ENCODE measurements at places on chromosomes 5 and 9.

DNA sequence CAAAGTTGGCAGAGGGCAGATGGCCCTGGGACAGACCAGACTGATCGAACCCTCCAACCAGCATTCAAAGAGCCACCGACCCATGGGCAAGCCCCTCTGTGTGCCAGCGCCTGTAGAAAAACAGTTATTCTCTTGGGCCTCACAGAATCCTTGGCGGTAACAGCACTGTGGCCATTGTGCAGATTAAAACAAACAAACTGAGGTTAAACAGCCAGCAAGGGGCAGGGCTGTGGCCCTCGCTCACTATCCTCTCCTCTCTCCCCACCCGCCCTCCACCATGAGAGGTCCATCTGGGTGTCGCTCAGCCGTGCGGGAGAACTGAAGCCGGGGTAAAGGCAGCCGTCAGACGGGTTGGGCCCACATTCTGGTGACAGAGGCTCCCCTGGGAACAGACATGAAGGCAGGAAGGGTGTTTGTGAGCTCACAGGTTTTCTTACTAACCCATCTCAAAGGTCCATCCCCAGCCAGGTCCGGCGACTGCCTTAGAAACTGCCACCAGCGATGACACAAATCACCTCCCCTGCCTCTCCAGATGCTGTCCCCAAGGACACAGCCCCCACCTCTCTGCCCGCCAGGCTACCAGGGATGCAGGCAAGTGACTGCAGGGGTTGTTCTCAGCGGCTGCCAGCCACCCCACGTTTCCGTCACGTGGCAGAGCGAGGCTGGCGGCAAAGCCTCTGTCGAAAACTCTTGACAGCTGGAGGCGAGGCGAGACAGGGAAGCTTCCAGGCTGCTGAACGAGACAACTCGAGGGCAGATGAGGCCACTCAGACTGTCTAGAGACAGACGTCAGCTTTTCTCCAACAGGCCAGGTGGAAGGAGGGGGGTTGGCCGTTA lies 75.8 kb upstream of the SARDH start:
- no peaks in the 10 kb centered on the region for H3K27me3 ChIP-seq
- no peak overlapping the region for H3K27ac ChIP-seq
- no peak overlapping the region for H3K4me3 ChIP-seq
- no peak for DNase-seq
- H3K4me1 ChIP-seq, result peaks cover 5% of the 10 kb centered on the region

GRCh38 chr5:28864006-28864405 lies 1825.6 kb upstream of the CDH9 start:
- no peak overlapping the region for H3K27ac ChIP-seq
- H3K4me1 ChIP-seq, result no peaks in the 10 kb centered on the region
- H3K4me3 ChIP-seq, result no peak overlapping the region
- no peaks in the 10 kb centered on the region for H3K36me3 ChIP-seq

GRCh38 chr5:107217721-107218130 lies 453.0 kb downstream of the EFNA5 start:
- no peak for DNase-seq
- no peak overlapping the region for H3K4me3 ChIP-seq
- no peaks in the 10 kb centered on the region for H3K4me1 ChIP-seq
- H3K27ac ChIP-seq, result no peak overlapping the region
- H3K36me3 ChIP-seq, result no peaks in the 10 kb centered on the region

- no peak overlapping the region for H3K27ac ChIP-seq
- no peaks in the 10 kb centered on the region for H3K27me3 ChIP-seq
- H3K4me1 ChIP-seq, result no peaks in the 10 kb centered on the region
- DNase-seq, result no peak
- H3K4me3 ChIP-seq, result no peak overlapping the region
- no peaks in the 10 kb centered on the region for H3K36me3 ChIP-seq
Measured at GRCh38 chr5:139856714-139857113, 61.1 kb downstream of the PSD2 start.

- H3K27ac ChIP-seq, result no peak overlapping the region
- no peaks in the 10 kb centered on the region for H3K27me3 ChIP-seq
- no peak for DNase-seq
- H3K4me1 ChIP-seq, result peaks cover 3% of the 10 kb centered on the region
- no peaks in the 10 kb centered on the region for H3K36me3 ChIP-seq
- no peak overlapping the region for H3K4me3 ChIP-seq
Measured at GRCh38 chr9:7368410-7369292, 430.9 kb downstream of the DMAC1 start.

- DNase-seq, result no peak
- no peaks in the 10 kb centered on the region for H3K27me3 ChIP-seq
- no peaks in the 10 kb centered on the region for H3K36me3 ChIP-seq
- no peaks in the 10 kb centered on the region for H3K4me1 ChIP-seq
Measured at GRCh38 chr9:8315211-8315610, 515.6 kb upstream of the DMAC1 start.

- no peak overlapping the region for H3K4me3 ChIP-seq
- no peaks in the 10 kb centered on the region for H3K36me3 ChIP-seq
- no peaks in the 10 kb centered on the region for H3K4me1 ChIP-seq
- no peak for DNase-seq
- no peaks in the 10 kb centered on the region for H3K27me3 ChIP-seq
- no peak overlapping the region for H3K27ac ChIP-seq
Measured at GRCh38 chr5:150848271-150848670, 1.9 kb downstream of the IRGM start.

- no peak overlapping the region for H3K27ac ChIP-seq
- H3K27me3 ChIP-seq, result no peaks in the 10 kb centered on the region
- H3K4me3 ChIP-seq, result no peak overlapping the region
- no peak for DNase-seq
- H3K36me3 ChIP-seq, result no peaks in the 10 kb centered on the region
Measured at GRCh38 chr5:112546946-112547592, 128.0 kb upstream of the EPB41L4A start.

DNA sequence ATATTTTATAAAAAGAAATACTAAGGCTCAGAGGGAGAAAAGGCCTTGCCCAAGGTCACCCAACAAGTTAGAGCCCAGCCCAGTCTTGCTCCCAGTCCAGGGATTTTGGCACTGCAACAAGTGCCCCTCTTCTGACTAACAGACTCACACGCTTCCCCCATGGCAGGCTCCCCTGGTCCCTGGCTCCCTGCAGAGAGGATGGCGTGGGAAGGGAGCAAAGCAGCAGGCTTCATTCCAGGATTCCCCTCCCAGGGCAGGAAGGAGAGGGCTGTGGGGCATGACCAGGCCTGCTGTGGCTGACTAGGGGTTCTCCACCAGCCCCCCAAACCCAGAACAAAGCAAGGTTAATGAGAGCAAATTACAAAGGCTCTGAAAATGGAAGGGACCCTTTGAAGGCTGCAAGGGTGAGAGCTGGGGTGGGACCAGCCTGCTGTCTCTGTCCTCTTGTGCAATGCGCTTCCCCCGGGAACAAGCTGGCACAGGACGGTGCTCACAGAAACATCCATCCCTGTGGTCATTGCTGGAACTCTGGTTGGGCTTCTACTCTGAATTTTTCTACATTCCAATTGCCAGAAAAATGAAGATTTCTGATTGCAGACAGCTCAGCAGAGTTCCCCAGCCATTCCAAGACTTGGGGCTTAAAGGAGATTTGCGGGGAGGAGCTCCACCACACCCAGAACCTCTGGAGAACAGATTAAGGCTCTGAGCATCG lies 37.1 kb upstream of the FAT2 start:
- H3K27ac ChIP-seq, result no peak overlapping the region
- no peaks in the 10 kb centered on the region for H3K36me3 ChIP-seq
- no peaks in the 10 kb centered on the region for H3K4me1 ChIP-seq
- H3K4me3 ChIP-seq, result no peak overlapping the region
- peaks cover 2% of the 10 kb centered on the region for H3K27me3 ChIP-seq
- DNase-seq, result no peak

- H3K4me1 ChIP-seq, result no peaks in the 10 kb centered on the region
- H3K36me3 ChIP-seq, result no peaks in the 10 kb centered on the region
- no peak overlapping the region for H3K4me3 ChIP-seq
Measured at GRCh38 chr5:125696762-125697161, 726.4 kb upstream of the GRAMD2B start.

DNA sequence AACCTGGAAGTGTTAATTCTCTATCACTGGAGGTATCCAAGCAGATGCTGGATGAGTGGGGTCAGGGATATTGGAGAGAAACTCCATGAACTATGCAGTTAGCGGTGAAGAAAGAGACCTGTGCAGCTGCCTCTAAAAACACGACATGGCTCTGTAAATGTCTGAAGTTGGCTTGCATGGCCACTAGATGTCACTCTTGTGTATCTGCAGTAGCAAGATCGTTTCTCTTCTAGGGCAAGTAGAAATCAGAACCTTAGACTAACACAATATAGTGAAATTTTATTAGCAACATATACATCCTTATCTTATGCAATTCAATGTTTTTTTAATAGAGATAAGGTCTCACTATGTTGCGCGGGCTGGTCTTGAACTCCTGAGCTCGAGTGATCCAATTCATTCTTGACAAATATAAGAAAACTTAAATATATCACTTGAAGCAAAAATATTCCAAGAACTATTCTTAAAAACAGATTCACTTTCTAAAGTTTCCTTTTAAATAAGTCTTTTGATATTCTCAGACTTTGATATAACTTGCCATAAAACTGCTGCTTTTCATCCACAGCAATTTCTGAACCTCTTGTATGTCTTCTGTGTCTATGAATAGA lies 2.9 kb downstream of the OR2S2 start:
- peaks cover 14% of the 10 kb centered on the region for H3K4me1 ChIP-seq
- no peak overlapping the region for H3K4me3 ChIP-seq
- DNase-seq, result peak; percentile 84
- H3K27ac ChIP-seq, result no peak overlapping the region

- H3K27ac ChIP-seq, result peak overlapping the region; percentile 1
- no peaks in the 10 kb centered on the region for H3K27me3 ChIP-seq
- peaks cover 7% of the 10 kb centered on the region for H3K36me3 ChIP-seq
- no peaks in the 10 kb centered on the region for H3K4me1 ChIP-seq
- peak; percentile 40 for DNase-seq
- no peak overlapping the region for H3K4me3 ChIP-seq
Measured at GRCh38 chr9:127505396-127506116, 54.2 kb downstream of the LRSAM1 start.

GRCh38 chr5:122770477-122770876 lies 4.4 kb upstream of the SNX2 start:
- H3K27ac ChIP-seq, result no peak overlapping the region
- no peaks in the 10 kb centered on the region for H3K27me3 ChIP-seq
- H3K36me3 ChIP-seq, result no peaks in the 10 kb centered on the region
- no peak overlapping the region for H3K4me3 ChIP-seq
- H3K4me1 ChIP-seq, result peaks cover 2% of the 10 kb centered on the region

All from small intestine (tissue), 16 donors.